NCI-H2029 treated with DMSO at 0.1 percent for 48 hours (cell line): ENCODE measurements at places on chromosomes 7 and 10.
A peak's percentile ranks its signal among the peaks of the same experiment; 100 is the strongest.

DNA sequence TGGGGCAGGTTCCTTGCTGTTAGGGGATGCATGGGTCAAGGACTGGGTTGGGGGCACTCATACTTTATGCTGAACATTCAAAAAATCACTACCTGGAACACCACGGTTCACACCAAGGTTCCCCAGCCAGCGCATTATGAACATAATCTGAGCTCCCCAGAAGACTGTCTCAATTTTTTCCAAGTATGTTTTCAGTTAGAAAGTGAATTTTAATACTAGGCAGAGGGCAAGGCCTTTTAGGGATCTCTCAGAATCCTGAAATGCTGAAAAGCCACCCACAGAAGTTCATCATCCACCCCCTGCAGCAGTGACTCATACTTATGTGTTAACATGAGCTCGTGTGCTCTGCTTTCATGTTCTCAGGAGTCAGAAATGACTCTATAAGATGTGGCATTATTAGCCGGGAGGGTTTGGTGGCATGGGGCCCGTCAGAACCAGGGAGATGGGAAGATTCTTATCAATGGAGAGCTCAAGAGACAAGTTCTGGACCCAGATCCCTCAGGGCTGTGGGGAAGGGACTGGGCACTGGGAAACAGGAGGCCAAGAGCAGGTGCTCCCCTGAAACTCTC is 185.2 kb upstream of the ITGB1 start:
- no peak for DNase-seq

GRCh38 chr10:11414314-11415038 is 197.0 kb downstream of the USP6NL start:
- DNase-seq, result no peak

- no peak for DNase-seq
These were observed 45.2 kb downstream of the PCLO start for GRCh38 chr7:83117466-83117865.

GRCh38 chr7:117072620-117073118 is 119.4 kb downstream of the ST7 start:
- DNase-seq, result peak; percentile 88

- DNase-seq, result no peak
These were observed 181.7 kb downstream of the SRPK2 start for GRCh38 chr7:105206985-105207384.

GRCh38 chr7:1546274-1546908 is 9.6 kb downstream of the TMEM184A start:
- no peak for DNase-seq

DNA sequence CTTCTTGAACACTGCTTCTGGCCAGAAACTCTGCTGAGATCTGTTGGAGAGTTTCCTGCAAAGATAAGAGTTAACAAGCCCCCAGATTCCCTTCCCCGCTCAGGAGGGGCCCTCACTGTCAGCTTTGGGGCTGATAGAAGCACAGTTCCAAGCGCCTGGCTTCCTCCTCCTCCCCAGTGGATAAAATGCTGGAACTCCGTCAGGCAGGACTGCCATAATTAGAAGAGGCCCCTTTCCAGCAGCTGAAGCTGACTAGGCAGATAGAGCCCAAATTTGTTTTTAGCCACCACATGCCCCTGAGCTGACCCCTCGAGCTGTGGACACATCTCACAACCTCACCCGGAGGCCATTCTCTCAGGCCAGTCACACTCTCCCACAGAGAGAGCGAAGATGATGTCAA is 89.4 kb downstream of the TBXAS1 start:
- DNase-seq, result no peak

GRCh38 chr10:128817636-128818035 is 649.4 kb upstream of the MGMT start:
- no peak for DNase-seq

DNA sequence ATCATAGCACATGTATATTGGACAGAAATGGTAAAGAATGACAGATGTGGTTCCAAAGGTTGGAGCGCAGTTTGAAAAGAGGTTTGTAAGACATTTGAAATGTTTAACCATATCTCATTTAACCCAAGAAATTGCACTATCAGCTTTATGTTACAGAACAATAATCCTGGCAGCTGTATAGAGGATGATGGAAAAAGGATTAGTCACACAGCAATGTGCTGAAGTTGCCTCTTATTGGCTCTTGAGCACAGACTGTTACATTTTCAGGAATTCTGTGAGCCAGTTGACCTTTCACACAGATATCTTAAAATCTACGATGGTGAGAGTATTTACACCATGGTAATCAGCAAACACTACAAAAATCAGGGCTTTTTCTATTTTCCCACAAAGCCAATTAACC is 3.9 kb downstream of the COG5 start:
- DNase-seq, result no peak

- no peak for DNase-seq
These were observed 125.0 kb downstream of the DNAJB6 start for GRCh38 chr7:157461573-157462418.

DNA sequence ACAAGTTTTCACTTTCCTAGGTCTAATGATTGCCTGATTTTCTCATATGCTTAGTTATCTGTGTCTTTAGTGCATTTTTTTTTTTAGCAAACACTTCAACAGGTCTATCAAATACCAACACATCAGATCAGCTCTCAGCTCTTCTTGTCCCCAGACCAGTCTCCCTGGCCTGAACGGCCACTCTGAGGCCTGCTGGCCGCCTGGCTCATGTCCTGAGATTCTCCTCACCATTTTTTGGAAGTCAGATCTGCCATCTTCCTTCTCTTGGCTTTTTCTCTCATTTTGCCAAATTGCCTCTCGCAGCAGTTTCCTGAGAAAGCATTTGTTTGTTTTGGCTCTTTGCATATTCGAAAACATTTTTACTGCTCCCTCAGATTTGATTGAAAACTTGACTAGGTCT is 29.3 kb downstream of the PPP2R2D start:
- no peak for DNase-seq

- peak; percentile 93 for DNase-seq
These were observed 780.2 kb downstream of the MAGI2 start for GRCh38 chr7:78673272-78673671.

GRCh38 chr10:95246582-95247051 is 44.2 kb downstream of the PDLIM1 start:
- no peak for DNase-seq

- DNase-seq, result no peak
These were observed 97.5 kb upstream of the CCDC6 start for GRCh38 chr10:60003651-60004523.

DNA sequence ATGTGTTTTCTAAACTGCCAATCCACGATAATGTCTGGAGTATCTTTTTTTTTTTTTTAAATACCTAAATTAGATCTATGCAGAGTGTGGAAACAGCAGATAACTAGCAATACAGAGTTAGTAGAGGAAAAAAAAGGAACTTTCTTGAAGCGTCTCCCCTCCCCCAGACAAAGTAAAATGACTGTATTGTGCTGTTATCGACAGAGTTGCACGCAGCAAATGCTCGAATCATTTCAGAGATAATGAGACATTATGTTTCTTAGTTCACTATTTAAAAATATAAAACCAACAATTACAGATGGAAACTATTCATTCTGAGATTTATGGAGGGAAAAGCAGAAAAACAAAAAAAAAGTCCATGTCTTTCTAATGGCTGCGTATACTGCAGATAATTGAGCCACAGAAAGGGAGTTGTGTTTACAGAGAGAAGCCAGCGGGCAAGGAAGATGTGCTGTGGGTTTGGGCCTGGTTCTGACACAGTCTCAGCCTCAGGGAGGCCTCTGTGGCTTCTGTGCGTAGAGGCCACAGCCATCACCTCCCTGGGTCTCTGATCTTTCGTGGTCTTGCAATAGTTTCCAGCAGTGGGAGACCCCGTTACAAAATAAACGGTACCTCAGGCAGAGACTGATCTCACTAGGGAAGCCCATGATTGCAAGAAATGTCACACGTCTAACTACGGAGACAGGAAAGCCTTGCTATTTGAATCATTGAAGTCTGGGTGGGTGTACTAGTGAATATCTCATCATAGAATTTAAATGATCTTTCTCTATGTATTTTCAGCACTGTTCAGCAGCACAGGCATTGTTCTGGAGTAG is 19.1 kb upstream of the KLF6 start:
- DNase-seq, result no peak

DNA sequence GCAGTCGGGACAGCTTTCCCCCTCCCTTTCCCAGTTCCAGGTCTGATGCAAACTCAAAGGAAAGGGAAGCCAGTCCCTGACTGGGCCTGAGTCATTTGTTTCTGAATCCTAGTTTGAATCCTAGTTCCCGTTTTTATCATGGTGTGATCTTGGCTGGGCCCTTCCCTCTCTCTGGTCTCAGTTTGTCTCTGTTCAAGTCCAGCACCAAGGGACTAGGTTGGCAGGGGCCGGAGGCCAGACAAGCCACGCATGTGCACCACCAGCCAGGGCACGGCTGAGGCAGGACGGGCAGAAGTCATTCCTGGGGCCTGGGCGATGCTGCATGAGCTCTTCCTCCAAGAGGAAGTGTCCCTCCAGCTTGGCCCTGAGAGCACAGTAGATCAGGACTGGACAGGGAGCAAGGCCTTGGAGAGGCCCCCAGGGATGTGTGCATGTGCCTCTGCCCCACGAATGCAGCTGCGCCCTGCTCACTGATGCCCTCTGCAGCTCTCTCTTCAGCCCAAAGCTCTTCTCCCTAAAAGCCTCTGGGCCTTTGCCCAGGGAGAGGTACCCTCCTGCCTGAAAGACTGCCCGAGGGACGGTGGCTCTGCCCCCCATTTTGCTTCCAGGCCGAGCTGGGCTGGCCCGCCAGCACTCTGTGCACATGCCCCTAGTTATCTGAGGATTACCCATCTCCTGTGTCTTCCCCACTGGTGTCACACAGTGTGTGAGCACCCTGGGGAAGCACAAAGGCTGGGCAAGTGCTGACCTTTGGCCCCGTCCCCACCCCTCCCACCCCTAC is 86.7 kb downstream of the ZMIZ1 start:
- no peak for DNase-seq

GRCh38 chr10:74165530-74165901 is 14.5 kb downstream of the ADK start:
- no peak for DNase-seq

DNA sequence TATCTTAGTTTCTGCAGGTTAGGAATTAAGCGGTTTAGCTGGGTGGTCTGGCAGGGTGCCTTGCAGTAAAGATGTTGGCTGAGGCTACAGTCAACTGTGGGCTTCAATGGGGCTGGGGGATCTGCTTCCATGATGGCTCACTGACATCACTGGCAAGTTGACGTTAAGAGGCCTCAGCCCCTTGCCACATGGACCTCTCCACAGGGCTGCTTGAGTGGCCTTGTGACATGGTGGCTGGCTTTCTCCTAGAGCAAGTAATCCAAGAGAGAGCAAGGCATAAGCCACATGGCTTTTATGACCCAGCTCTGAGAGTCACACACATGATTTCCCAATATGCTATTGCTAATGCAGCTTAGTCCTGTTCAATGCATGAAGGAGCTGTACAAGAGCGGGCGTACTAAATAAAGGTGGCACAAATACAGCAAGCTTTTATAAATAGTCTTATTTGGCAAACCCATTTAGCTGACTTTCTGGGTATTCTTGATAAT is 109.1 kb downstream of the SEPTIN7 start:
- no peak for DNase-seq

DNA sequence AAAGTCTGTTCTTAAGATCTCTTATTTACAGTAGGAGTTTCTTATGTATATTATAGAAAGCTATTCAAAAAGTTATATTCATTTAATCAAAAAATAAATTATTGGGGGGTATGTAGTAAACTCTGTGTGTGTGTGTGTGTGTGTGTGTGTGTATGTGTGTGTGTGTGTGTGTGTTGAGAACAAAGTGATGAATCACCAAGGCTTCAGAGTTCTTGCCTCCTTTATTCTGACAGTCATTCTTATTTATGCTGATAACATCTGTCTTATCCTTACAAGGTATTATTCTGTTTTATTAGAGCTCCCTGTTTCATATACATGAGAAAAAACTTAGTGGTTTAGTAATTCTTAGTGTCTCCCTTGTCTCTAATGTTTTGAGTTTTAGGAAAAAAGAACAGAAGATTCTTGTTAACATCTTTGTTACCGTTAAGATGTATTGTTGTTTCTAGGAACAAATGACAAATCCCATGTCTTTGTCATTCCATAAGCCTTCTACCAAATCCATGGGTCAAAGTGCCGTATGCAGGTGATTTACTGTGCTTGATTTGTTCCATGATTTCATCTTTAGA is 424.0 kb downstream of the EXOC4 start:
- no peak for DNase-seq

GRCh38 chr7:139159900-139160675 is 50.6 kb upstream of the ZC3HAV1 start:
- no peak for DNase-seq

DNA sequence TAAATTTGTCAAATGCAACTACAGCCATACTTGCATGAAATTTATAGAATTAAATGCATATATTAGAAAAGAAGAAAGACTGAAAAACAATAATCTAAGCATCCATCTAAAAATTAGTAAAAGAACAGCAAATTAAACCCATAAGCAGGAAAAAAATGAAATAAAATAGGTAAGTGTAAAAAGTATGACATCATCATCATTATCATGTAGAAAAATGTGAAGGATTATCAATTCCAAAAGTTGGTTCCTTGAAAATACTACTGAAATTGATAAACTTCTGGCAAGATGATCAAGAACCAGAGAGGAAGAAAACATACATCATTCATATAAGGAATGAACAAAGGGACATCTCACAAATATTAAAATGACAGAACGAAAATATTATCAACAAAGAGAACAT is 19.6 kb upstream of the HECW1 start:
- no peak for DNase-seq

DNA sequence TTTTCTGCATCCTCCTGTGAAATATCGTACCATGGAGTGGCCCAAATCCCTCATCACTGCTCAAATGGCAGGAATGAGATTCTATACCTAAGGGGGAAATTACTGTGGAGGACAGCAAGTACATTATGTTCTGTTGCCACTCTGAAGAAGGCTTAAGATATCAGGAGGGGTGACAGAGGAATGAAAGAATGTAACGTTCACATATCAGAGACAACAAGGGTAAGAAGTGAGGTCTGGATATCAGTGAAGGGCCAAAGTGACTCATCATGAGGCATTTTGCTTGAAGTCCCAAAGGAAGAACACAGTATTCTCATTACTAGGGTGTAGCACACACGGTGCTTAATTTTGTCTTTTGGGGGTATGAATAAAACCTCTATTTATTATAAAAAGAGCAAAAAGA is 71.5 kb upstream of the SLC13A1 start:
- no peak for DNase-seq

DNA sequence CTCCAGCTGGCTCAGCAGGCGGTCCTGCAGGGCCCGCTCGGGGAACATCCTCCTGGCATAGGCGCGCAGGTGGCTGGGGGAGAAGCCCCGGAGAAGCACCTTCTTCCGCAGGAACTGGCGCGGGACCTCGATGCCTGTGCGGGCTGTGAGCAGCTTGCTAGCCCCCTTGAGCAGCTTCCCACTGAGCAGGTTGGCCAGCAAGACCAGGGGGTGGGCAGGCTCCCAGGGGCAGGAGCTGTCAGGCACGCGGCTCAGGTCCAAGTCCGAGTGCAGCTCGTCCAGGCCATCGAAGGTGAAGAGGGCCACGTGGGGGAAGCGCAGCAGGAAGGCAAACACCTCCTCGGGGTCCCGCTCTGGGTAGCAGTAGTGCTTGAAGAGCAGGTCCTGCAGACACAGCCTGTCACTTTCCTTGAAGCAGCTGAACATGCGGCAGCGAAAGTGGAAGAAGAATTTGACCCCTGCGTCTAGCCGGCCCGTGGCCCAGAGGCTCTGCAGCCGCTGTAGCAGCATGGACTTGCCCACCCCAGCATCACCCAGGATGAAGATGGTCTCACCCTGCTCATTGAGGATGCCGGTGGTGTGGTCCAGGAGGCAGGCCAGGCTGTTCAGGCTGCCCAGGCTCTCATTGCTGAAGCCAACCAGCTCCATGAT is 26.2 kb downstream of the NOD1 start:
- no peak for DNase-seq
